HS-5 (cell line): ENCODE measurements at places on chromosomes 7 and 10.

DNA sequence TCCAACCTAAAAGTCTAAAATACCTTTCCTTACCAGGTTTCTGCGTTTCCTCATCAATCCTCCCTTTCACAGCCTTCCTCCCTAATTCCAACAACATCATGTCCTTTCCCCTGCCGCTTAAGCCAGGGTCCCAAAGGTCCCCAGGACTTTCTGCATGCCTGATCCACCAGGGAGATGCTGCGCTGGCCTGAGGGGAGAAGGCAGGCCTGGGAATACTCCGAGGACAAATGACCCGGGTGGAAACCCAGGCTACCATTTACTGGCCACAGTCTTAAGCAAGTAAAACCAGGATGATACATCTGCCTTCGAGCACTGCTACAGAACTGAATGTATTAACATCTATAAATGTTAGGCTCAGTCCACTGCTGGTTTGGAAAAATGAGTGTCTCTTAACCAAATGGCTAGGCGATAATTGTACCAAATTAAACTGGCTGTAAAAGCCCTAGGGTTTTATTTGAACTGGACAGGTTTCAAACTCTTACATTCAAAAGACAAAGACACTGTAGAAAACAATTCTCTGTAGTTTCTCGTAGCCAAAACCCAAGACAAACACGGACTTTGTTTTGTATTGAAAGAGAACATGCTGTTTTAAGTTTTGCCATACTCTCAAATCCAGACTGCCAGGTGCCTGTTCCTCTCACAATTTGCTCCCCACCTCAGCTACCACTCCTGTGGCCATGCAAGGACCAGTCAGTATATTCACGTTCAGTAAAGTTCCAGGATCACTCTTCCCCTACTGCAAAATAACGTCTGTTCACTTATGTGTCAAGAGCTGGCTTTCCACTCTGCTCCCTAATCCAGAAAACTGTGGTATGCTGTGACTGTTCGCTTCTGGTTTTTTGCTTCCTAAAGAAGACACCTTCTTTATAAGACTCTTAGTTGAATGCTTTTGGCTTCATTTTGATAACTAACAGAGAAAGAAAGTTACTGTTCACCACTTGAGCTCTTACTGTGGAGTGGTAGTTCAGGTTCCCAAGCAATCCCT, 145.7 kb downstream of the RNF216 start:
- DNase-seq, result no peak

DNA sequence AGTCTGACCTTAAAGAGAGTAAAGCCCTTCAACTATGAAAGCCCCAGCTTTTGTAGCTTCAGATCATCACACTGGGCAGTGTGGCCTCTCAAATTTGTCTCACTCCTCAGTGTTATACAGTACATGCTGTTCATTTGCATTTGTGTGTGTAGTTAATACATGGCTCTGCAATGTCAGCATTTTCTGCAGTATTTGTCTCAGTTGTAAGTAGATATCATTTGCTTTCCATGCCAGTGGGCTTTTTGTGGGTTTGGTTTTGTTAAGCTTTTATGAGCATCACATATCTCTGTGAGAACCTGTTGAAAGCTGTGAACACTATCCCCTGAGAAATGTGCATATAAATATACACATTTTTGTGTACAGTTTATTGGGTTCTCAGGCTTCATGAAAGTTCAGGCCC, 57.0 kb downstream of the ZNF277 start:
- no peak for DNase-seq

DNA sequence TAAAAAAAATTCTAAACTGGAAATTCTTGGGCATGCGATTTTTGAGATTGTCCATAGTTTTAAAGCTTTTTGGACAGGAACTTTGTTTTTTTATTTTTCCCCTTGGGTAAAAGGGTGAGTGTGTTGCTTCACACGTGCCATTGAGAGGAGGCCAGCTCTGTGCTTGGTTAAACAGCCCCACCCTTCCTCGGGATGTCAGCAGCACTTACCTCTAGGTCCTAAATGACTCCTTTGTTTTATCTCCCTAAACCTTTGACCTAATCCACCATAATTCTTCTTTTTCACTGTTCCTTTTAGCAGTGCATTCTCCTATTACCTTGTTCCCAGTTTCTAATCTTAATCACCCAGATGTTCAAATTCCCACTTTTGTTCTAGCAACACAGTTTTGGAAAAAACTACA, 83.5 kb downstream of the SEMA3D start:
- no peak for DNase-seq

DNA sequence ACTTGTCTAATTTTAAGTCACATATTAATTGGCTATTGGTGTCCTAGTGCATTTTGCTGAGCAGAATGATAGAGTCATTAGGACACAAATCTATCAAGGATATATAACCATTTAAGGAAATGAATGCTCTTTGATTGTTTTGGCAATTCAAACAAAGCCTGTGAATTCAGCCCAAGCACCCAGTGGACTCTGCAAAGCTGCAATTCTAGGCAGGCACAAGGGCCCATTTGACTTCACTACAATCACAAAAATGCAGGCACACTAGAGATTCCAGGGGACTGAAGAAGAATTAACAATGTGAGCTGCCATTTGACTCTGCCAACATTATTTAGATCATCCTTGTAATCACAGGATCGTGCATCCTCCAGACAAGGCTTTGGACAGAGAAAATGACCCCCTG, 544.2 kb upstream of the PHF14 start:
- no peak for DNase-seq

GRCh38 chr7:25545124-25546008, 317.1 kb upstream of the NPVF start:
- no peak for DNase-seq

DNA sequence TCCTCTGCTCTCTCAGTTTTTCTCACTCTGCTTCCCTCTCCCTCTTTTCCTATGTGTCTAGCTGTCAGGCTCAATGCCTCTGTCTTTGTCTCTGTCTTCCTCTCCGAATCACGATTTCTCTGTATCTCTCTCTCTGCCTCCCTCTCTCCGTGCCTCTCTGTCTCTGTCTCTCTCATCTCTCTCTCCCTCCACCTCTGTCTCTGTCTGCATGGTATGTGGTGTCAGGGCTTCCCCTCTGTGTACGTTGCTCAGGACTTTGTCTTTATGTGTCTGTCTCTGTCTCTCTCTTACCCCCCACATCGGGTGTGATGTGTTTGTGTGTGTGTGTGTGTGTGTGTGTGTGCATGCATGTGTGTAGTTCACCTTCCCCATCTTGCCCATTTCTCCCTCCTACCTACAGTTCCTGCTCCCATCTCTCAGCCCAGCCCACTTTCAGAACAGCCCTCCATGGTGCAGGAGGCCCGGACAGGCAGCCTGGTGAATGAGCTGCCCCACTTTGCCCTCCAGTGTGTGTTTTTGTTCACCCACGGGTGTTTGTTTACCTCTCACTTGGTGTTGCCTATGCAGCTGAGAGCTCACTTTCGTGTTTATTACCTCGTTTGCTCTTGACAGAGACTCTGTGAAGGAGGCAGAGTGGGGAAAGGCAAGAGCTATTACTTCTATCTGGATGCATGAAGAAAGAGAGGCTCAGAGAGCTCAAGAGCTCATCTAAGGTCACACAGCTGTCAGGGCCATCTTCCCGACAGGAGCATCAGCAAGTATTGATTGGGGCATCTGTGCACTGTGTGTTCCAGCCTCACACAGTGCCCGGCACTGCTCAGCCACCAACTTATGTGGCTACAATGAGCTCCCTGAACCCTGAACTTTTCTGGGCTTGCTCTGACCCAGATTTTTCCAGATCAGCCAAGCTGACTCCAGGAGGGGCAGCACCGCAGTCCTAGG, 163.5 kb upstream of the ZMIZ1 start:
- DNase-seq, result no peak

GRCh38 chr7:117803476-117803875, 69.8 kb downstream of the CTTNBP2 start:
- DNase-seq, result no peak

DNA sequence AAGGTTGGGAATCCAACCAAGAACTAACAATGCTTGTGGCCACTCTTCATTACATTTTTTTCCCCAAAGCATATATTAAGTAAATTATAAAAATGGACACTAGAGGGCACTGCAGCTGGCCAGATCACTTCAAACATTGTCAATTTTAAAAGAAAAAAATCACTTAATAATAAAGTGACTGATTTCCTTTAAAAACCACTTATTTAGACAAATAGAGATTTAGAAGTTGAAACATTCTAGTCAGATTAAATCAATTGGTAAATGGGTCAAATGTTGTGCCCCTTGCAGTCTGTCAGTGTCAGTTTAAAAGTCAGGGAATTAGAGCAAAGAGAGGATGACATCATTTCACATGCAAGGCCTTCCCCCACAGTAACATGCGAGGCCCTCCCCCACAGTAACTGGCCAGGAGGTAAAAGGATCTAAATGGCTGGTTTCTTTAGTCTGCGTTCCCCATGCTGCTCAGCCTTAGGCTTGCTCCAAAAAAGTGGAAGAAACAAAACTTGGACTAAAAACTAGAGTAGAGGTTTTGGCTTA, 177.9 kb downstream of the SKAP2 start:
- DNase-seq, result peak; percentile 43

- DNase-seq, result no peak
These were observed 29.7 kb downstream of the HTRA1 start for GRCh38 chr10:122490786-122491680.

- no peak for DNase-seq
These were observed 191.9 kb downstream of the ABCA13 start for GRCh38 chr7:48363174-48363573.

GRCh38 chr7:158950914-158951635, 94.7 kb downstream of the DYNC2I1 start:
- DNase-seq, result no peak
